Suppressor macrophage (primary cell): ENCODE measurements at places on chromosomes 1 and 21.

GRCh38 chr1:229943988-229944743, 122.9 kb upstream of the GALNT2 start:
- DNase-seq = no peak

GRCh38 chr1:179950651-179951050, 4.0 kb upstream of the CEP350 start:
- peak; percentile 64 for DNase-seq

DNA sequence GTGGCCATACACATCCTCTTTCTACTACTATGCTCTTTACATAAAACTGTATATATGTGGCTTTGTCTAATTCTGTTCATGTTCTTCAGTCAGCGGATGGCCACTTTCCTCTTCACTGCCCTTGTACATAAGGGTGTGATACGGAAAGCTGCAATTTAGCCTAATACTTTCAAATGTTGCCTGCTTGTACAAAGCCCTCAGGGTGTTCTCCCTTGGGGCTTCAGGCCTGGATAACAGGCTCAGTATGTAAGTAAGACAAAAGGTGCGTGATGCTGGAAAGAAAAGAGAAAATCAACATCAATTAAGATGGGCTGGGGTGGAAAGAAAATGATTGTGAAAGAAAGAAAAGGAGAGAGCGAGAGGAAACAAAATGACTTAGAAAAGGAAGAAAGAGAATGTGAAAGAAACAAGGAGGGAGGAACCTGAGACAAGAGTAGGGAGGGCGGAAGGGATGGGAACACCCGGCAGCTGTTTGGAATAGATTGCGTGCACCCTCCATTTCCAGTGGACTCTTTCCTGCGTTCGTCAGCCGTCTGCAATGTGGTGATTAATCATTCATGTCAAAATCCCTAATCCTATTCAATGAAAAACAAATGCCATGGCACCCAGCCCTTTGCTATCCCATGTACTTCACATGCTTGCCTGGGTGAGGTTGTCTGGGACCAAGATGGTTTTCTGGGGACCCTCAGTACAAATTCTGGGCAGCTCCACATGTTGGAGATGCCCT, 553.6 kb downstream of the NUF2 start:
- DNase-seq = no peak

- DNase-seq = no peak
Measured at GRCh38 chr21:33332143-33332542, 7.4 kb downstream of the IFNAR1 start.

GRCh38 chr21:14096577-14096976, 114.2 kb downstream of the LIPI start:
- DNase-seq = no peak

DNA sequence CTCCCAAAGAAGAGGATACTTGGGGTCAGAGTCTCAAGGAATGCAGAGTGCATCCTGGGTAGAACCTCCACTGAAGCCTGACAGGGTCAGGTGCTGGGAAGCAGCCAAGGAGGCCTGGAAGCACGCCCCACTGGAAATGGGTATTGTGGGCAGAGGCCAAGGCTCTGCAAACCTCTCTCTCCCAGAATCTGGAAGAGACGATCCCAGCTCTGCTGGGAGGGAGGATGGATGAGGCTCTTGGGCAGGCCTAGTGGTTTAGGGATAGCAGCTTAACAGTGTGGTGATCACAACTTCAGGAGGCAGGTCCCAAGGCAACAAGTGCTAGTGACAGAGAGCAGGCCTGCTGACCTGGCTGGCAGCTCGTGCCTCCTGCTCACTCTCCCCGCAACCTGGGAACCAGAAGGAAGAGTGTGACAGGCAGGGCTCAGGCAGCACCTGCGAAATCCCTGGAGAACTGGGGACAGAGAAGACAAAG, 641.0 kb downstream of the PLPP3 start:
- DNase-seq = no peak
